ENCODE measurements at places on chromosomes 3 and 15.

DNA sequence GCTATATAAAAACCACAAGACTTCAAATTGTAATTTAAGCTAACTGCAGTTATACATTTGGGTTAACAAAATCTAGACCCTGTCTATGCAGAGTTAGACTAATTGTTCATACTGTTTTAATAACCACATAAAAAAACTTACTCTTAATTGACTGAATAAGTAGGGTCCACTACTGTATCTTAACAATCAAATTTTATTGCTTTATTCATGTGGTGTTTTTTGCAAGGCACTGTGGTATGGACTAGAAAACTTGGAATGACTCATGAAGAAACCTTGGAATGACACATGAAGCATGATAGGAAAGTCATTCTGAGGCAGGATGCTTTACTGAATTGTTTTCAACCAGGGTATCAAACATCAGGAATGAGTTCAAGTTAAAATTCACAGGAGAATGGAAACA, 2.3 kb downstream of the SERP1 start:
- DNase-seq = no peak

- no peak for DNase-seq
Observed at GRCh38 chr3:40181182-40181581, 128.3 kb upstream of the EIF1B start.

DNA sequence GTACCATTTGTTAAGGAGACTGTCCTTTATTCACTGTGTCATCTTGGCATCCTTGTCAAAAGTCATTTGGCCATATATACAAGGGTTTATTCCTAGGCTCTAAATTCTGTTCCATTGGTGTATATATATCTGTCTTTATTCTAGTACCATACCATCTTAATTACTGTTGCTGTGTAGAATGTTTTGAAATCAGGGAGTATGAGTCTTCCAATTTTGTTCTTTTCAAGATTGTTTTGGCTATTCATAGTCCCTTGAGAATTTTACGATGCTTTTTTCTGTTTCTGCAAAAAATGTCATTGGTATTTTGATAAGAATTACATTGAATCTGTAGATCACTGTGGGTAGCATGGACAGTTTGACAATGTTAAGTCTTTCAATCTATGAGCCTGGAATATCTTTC, 28.7 kb downstream of the PFN2 start:
- DNase-seq = no peak

- DNase-seq = peak; percentile 61
Observed at GRCh38 chr15:40358471-40359353, 693 bp downstream of the DISP2 start.

GRCh38 chr3:184741798-184742675, 30.2 kb upstream of the MAGEF1 start:
- no peak for DNase-seq

DNA sequence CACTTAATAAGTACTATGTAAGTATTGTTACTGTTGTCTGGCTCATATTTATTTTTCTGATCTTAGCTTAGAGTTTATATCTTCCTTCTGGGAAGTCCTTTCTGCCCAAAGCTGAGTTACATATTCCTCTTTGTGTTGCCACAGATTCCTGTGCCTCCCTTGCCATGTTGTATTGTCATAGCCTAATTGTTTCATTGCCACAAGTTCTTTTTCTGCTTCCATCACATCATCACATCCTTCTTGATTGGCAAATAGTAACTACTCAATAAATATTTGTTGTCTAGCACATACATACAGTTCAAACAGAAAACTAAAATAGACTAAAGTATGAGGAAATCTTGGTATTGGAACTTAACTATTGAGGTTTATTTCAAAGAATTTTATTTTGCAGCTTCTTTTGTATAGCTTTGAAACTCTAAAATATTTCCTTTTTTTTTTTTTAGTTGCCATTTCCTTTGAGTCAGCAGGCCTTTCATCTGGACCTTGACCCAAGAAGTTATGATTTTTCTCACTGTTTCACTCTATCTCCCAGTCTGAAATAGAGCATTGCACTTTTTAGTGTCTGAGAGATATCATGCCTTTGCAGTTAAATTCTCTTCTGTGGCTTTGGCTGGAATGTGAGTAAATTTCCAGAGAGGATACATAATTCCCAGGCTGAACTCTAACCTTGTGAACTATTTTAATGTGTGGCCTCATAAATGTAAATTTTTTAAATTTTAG, 98.2 kb downstream of the ZNF609 start:
- DNase-seq = no peak

GRCh38 chr15:60910202-60910601, 318.9 kb downstream of the RORA start:
- DNase-seq = no peak
